ENCODE measurements at places on chromosomes 7 and 10. TPM values are rescaled to one million over a fixed set of nuclear protein-coding genes. Genes with fewer than 3 reads are reported as not detected.

Gene CNNM1
- 1.6 TPM for polyA plus RNA-seq

DNA sequence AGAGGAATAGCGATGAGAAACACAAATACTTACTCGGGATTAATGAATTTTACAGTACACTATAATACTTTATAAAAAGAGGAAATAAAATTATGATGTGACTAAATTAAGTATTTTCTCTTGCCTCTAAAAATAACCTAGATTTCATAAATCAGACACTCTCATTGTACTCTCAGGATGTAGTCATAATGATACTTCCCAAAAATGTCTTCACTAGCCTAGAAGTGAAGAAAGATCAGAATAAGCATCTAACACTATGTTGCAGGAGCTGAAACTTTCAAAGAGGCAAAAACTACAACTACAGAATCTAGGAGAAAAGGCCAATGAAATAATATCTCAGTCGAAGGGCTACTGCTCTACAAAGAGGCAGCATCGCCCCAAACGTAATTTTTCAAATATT is 49.4 kb downstream of the DNAJC1 start:
- DNase-seq, result no peak

- no peak for DNase-seq
These were observed 5.2 kb upstream of the NKX6-2 start for GRCh38 chr10:132790934-132791829.

- no peak for DNase-seq
These were observed 94.5 kb upstream of the GNA12 start for GRCh38 chr7:2938514-2939192.

GRCh38 chr7:106277976-106278375 is 6.8 kb downstream of the NAMPT start:
- no peak for DNase-seq

DNA sequence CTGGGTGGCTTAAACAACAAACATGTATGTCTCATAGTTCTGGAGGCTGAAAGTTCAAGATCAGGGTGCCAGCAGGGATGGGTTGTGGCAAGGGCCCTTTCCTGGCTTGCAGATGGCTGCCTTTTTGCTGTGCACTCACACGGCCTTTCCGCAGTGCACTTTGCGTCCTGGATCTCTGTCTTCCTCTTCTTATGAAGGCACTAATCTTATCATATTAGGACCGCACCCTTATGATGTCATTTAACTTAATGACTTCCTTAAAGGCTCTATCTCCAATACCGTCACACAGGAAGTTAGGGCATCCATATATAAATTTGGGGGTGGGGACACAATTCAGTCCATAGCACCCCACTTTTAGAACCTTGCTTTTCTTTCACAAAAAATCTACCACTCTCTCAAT is 255.2 kb downstream of the SNX13 start:
- DNase-seq, result no peak

DNA sequence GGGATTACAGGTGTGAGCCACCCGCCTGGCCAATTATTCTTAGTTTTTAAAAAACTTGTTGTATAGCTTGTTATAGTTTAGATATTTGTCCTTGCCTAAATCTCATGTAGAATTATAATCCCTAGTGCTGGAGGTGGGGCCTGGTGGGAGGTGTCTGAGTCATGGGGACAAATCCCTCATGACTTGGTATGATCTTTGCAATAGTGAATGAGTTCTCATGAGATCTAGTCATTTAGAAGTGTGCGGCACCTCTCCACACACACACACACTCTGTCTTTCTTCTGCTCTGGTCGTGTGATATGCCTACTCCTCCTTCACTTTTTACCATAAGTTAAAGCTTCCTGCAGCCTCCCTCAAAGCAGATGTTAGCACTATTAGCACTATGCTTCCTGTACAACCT is 37.2 kb downstream of the FAM149B1 start:
- DNase-seq, result no peak
